ENCODE measurements at places on chromosomes 3 and 15.
A peak's percentile ranks its signal among the peaks of the same experiment; 100 is the strongest.

DNA sequence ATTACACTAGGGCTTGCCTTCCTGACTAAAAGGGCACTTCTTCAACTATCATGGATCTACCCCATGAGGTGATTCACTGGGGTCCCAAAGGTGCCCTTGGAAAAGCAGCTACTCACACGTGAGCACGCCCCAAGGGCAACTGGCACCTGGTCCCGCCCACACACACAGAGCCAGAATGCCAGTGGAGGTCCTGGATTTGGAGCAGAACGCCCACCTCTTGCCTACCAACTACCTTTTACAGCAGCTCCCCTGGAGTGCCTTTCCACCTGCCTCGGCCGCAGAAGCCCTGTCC, 1.8 kb upstream of the CTDSPL start:
- DNase-seq = no peak

DNA sequence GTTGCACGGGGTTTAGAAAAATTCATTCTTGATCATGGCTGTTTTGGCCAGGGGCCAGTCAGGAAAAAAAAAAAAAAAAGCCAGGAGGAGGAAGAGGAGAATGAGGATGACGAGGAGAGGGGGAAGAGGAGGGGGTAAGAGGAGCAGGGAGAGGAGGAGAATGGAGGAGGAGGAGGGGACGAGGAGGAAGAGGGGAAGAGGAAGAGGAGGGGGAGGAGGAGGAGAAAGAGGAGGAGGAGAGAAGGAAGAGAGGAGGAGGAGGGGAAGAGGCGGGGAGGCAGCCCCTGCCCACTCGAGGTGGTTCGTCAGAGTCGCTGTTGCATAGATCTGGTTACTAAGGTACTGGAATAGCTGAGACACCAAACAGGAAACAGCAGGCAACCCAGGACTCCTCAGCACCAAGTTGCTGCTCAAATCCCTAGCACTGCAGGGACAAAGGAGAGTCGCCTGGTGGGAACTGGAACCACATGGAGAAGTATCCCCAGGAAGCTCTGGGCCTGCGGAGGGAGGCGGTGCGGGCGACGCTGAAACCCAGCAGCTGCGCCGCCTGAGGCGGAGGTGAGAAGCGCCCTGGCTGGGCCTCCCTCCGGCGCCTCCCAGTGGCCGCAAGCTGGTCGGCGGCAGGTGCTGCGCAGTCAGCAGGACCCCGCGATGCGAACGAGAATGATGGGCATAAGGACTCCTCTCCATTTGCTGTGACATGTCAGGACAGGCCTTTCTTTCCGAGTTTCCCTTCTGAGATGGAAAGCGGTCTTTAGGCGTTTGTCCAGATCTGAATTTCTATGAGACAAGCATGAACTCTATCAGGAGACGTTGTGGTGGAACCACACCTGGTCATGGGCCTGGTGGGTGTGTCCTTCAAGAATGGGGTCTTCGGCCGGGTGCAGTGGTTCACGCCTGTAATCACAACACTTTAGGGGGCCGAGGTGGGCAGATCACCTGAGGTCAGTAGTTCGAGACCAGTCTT, 17.5 kb downstream of the FAM240A start:
- peak; percentile 75 for DNase-seq

DNA sequence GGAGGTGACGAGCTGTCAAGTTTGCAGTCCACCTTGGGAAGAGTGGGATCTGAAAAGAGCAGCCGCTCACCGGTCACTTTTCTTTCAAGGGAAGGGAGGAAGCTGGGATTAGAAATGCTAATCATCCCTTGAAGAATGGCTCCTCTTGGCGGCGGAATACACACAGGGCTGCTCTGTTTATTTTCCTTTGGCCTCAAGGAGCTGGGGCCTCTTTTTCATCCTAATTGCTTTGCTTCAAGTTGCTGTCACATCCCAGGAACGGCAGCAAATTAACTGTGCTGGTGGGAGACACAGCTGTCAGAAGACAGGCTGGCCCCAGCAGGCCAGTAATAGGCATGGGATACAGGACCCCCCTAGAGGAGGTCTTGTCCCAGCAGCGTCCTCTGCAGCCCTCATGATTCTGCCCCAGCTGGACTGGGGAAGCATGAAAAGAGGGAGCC, 6.7 kb downstream of the KBTBD13 start:
- DNase-seq = no peak

DNA sequence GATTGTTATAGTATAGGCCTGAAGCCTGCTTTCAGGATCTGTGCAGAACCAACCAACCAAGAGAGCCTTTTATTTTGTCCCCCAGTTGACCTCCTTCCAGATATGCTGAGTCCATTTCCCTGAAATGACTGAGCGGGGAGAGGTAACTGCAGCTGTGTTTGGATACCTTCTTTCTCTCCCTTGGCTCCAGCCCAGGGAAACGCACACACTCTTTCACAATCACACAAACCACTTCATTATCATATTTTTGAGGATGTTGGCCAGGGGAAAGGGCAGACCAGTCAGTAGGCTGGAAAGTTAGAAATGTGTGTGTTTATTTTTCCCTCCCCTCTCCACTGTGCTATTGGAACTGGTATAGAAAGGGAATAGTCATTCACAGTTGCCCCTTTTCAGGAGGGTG, 417.7 kb upstream of the TBL1XR1 start:
- no peak for DNase-seq

GRCh38 chr3:5299161-5299560, 111.7 kb downstream of the EDEM1 start:
- no peak for DNase-seq

GRCh38 chr3:186959029-186959624, 28.8 kb downstream of the ST6GAL1 start:
- DNase-seq = no peak

DNA sequence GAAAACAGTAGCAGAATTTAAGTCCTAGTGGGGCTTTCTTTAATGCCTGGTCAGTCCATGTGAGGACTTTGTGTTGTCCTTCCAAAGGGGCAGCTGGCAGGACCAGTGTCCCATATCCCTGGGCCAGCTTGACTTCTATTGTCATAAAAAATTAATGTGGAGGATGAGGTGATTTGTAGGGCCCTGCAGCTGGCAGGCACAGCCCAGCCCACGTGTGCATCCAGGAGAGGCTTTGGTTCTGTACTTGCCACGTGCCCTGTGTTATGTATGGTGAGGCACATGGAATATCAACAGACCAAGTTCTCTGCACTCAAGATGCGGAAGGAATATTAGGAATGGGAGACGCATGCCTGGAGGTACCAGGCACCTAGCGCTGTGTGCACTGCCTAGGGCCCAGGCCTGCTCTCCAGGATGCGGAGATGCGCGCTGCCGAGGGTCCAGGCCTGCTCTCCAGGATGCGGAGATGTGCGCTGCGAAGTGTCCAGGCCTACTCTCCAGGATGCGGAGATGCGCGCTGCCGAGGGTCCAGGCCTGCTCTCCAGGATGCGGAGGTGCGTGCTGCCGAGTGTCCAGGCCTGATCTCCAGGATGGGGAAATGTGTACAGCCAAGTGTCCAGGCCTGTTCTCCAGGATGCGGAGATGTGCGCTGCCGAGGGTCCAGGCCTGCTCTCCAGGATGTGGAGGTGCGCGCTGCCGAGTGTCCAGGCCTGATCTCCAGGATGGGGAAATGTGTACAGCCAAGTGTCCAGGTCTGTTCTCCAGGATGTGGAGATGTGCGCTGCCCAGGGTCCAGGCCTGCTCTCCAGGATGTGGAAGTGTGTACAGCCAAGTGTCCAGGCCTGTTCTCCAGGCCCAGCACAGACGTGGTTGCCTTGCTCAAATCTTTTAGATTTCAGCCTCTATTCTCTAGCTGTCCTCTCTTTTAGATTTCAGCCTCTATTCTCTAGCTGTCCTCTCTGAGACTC, 183.3 kb upstream of the ROPN1 start:
- no peak for DNase-seq

DNA sequence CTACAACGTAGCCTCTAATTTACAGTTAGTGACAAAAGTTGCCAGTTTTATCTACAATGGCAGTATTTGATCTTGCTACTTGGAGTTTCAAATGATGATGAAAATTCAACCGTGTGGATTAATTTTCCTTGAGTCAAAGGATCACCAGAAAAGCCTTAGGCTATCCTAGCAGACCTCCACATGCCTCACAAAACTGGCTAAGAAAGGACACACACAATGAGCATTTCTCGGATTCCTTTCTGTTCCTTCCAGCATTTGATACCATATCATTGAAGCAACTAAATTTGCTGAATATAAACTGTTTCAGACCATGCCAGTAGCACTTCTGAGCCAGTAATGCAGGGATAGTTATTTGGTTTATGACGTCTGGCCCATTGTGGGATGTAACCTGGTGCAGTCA, 587.4 kb upstream of the MDFIC2 start:
- no peak for DNase-seq

DNA sequence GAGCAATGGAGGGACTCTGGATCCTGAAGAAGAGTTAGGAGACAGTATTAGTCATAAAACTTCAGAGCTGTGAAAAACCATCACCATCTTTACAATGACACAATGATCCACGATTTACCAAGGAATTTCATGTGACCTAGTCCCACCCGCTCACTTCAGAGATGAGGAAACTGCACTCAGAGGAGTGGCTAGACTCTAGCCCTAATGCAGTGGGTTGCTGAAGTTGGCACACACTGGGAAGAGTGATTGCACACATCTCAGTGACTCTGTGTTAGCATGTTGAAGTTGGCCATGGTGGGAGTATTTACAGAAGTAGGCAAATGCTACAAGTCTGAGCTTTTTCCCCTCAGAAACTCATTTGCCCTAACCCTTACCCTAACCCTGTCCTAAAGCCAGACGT, 35.2 kb upstream of the SPATA12 start:
- DNase-seq = no peak

DNA sequence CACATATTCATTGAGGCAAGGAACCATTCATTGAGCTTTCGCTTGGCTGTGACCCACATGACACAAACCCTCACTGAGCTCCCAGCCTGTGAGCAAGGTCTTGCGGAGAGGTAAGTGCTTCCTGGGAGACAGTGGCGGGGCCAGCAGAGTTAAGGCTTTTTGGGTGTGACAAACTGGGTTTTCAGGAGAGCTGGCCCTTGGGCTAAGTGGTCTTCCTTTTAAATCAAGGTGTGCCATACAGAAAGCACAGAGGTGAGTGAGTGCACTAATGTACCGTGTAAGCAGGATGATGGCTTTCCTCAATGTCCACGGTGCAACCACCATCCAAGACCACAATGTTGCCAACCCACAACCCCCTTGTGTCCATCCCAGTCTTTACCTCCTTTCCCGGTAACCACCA, 28.6 kb downstream of the POMGNT2 start:
- DNase-seq = no peak

DNA sequence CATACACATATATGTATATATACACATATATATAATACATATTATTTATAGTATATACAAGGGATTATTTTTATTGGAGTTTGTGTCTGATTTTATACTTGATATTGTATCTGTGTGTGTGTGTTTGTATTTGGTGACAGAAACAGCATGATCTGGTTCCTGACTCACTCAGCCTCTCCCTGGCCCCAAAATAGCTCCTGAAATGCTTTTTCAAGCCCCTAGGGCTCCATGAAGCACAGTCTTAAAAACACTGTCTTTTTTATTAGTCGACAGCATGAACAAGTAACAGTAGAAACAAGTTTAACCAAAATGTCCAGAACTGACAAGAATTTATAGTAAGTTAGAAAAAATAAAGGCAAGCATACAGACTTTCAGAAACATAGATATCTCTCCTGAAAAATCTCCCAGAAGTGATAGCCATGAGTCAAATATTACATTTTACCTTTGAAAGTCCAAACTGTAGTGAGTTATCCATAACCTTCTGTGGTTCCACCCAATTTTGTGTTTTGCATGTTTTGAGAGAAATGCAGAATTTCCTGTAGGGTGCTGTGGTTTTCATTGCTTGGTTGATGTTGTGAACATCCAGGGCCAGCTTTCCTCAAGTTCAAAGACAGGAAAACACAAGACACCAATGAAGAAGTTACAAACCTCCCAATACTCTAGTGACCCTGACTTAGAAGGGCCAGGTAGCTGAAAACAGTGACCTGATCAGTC, 98.5 kb upstream of the CCDC80 start:
- no peak for DNase-seq

DNA sequence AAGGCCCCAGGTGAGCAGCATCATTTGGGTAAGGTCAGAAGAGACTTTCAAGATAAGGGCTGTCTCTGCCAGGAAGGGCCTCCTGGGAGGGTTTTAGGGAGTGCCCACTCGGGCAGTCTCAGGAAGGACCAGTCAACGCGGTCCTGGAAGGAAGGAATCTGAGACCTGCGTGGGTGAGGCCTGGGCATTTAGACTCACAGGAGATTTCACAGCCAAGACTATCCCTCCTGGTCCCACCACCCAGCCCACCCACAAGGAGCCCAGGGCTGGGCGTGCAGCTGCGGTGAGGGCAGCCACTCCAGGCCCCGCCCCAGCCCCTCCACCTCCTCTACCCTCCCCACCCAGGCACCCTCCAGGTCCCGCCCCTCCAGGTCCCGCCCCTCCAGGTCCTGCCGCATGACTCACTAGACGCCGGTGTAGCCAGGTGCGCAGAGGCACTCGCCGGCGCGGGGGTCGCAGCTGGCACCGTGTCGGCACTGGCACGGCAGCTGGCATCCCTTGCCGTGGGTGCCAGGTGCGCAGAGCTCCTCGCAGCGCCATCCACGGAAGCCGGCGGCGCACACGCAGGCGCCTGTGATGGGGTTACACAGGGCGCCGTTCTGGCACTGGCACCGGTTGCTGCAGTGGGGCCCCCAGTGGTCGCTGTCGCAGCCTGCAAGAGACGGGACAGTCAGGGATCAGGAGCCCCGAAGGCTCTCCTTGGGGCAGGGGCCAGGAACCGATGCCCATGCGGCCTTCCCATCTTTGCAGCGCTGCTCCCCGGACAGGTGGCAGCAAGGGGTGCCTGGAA, 112.7 kb downstream of the RAB11A start:
- DNase-seq = peak; percentile 43

DNA sequence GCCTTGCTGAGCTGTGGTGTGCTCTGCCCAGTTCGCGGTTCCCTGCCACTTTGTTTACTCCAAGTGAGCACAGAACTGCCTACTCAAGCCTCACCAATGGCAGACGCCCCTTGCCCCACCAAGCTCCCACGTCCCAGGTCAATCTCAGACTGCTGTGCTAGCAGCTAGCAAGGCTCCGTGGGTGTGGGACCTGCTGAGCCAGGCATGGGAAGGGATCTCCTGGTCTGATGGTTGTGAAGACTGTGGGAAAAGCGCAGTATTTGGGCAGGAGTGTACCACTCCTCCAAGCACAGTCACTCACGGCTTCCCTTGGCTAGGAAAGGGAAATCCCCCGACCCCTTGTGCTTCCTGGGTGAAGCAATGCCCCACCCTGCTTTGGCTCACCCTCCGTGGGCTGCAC, 45.0 kb downstream of the SLC12A6 start:
- DNase-seq = no peak

GRCh38 chr3:125055913-125056745, at the start of gene HEG1:
HEG1 (minus strand) TSS chr3:125055997; CDS start chr3:125055890, 107 bp downstream.
- DNase-seq = peak; percentile 61

DNA sequence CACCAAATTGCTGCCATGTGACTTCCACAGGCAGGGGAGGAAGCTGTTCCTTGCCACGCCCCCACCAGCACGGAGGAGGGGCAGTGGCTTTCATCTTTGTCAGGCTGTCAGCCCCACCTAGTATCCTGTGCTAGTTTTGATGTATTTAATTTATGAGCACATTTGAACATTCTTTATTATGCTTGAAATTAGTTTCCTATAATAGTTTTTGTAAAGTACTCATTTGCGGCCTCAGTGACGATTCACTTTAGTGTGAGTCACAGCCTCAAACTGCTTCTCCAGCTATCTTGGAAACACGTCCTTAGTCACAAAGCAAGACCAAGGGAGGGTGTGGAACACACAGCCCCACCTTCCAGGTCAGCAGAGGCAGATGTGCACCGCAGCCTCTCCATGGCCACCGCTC, 239.9 kb upstream of the ATP10A start:
- no peak for DNase-seq

GRCh38 chr3:139443186-139443585, 33.1 kb downstream of the RBP2 start:
- DNase-seq = no peak
